ENCODE measurements at places on chromosomes 16 and 17. TPM values are rescaled to one million over a fixed set of nuclear protein-coding genes. Genes with fewer than 3 reads are reported as not detected.

DNA sequence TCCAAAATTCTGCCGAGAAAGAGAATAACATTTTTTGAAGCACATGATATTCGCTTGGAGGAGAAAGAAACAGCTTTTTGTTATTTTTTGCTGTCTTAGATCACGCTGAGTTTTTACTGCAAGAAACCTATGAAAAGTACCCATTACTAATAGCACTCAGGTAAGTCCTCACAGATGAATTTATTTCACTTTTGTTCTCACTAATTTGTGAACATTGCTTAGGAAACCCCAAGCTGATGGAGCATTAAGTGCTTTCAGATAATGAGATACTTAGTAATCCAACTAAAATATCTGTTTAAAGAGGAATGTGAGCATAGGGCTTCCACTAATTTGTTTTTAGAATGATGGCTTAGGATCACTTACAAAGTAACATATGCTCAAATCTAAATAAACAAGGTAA is 45.7 kb downstream of the MYO1D start:
- no peaks in the 10 kb centered on the region for H3K36me3 ChIP-seq
- no peak for DNase-seq
- peaks cover 14% of the 10 kb centered on the region for H3K27me3 ChIP-seq
- no peak overlapping the region for H3K27ac ChIP-seq
- no peak overlapping the region for H3K4me3 ChIP-seq
- peaks cover 12% of the 10 kb centered on the region for H3K4me1 ChIP-seq

- H3K4me3 ChIP-seq: no peak overlapping the region
- H3K4me1 ChIP-seq: peaks cover 28% of the 10 kb centered on the region
- peaks cover 38% of the 10 kb centered on the region for H3K36me3 ChIP-seq
- DNase-seq: no peak
Observed at GRCh38 chr16:27311448-27311830, 2.3 kb upstream of the IL4R start.

DNA sequence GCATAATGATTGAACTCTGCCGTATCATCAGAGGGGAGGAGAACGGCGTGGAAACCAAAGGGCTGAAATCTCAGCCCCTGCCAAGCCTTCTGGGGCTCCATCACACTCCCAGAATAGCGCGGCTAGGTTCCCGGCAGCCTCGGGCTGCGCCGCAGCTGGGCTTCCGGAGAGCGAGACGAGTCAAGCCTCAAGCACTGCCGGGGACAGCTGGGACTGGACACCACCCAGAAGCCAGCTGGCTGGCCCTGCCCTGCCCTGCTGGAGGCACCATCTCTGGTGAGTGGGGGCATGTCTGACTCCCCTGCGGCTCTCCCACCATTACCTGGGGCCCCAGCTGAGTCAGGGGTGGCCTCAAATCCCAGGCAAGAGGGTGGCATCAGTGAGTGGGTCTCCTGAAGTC is 7.2 kb upstream of the GPRC5C start:
- H3K4me3 ChIP-seq: no peak overlapping the region
- no peak overlapping the region for H3K27ac ChIP-seq
- no peaks in the 10 kb centered on the region for H3K36me3 ChIP-seq

DNA sequence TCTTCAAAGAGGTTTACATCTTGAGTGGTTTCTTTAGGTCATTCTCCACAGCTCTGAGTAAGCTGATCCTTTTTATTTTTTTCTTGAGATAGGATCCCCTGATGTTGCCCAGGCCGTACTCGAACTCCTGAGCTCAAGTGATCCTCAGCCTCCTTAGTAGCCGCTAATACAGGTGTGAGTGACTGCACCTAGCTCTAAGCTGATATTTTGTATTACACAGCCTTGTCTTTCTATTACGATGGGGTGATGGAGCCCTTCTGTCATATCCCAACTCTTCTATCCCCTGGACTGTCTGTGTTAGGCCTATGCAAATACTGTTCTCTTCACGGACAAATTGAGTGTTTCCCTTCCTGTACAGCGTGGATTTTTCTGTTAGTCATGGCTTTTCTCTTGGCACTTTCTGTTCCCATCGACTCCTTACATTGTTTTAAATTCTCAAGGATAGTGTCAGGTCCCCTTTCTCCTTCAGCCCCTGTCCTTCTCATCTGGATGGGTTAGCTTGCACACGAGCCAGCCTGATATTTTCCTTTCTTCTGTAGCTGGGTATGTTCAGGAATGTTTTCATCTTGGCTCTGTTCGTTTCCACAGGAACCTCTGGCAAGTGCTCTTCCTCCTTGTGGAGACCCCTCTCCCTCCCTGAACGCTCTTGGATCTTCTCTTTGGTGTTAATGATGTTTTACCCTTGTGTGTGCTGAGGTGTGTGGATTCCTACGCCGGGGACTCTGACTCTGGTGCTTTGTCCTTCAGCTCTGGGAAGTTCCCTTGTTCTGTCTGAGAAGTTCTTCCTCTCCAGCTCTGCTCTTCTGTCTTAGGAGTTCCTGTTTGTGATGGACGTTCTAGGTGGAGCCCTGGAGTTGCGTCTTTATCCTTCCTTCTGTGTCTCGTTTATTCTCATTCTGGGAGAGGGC is 2.3 kb downstream of the BANP start:
- H3K27ac ChIP-seq: peak overlapping the region; percentile 70
- no peak for DNase-seq
- no peaks in the 10 kb centered on the region for H3K27me3 ChIP-seq
- H3K4me1 ChIP-seq: peaks cover 56% of the 10 kb centered on the region
- peaks cover 45% of the 10 kb centered on the region for H3K36me3 ChIP-seq

DNA sequence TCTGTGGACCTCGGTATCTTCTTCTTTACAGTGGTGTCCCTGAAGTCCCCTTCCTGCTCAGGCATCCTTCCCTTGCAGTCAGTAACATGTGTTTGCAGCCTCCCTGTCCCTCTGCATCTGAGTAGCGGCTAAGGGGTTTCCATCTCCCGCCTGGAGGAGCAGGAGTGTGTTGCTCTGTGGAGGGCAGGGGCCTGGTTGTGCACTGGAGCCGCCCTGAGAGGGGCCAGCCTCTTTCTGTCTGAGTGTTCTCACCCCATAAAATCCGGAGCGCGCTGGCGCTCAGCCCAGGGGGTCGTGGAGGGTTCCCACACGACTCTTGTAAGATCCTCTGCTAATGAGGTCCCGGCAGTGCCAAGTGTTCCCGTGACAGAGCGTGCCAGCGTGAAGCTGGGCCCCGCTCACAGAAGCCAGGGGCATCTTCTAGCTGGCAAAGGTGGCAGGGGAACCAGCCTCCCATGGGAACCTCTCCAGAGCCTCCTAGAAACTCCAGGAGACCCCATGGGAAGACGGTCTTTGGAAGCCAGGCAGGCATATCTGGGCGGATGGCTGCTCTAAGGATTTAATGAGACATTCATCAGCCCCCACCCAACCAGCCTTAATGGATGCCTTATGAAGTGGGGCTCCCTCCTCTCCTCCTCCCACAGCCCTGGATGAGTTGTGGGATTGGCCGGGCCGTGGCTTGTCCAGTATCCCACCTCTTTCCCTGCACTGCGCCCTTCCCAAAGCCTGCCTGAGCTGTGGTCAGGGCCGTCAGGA is 91.4 kb upstream of the GSE1 start:
- DNase-seq: no peak
- no peaks in the 10 kb centered on the region for H3K4me1 ChIP-seq
- no peak overlapping the region for H3K4me3 ChIP-seq
- no peaks in the 10 kb centered on the region for H3K36me3 ChIP-seq

GRCh38 chr16:19861133-19861532 is 23.5 kb downstream of the GPRC5B start:
- no peaks in the 10 kb centered on the region for H3K4me1 ChIP-seq
- no peak overlapping the region for H3K4me3 ChIP-seq
- H3K36me3 ChIP-seq: no peaks in the 10 kb centered on the region
- no peak overlapping the region for H3K27ac ChIP-seq

DNA sequence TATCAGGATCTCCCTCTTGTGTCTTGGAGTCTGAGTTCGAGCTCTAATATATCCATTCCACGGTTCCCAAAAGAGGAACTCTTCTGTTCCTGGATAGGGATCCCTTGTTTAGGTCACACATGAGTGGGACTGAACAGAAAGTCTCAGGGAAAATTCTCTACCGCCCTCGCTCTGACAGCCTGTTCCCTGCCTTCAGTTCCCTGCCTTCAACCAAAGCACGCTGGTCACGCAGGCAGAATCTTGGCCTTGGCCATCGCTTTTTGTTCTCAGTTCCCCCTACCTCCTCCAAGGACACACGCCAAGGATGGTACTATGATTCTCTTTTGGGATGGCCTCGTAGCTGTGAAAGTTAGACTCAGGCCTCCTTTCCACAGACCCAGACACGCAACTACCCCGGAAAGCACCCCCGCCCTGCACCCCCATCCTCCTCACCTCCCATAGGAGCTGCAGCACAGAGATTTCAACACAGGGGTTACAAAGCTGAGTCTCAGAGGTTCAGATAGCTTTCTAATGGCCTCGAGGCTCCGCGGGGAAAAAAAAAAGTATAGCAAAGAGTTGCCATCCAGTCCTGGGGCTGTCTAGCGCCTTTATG is 1.5 kb upstream of the SHISA6 start:
- no peaks in the 10 kb centered on the region for H3K4me1 ChIP-seq
- H3K27me3 ChIP-seq: peaks cover 30% of the 10 kb centered on the region
- no peaks in the 10 kb centered on the region for H3K36me3 ChIP-seq
- DNase-seq: no peak
- no peak overlapping the region for H3K4me3 ChIP-seq
- no peak overlapping the region for H3K27ac ChIP-seq

- H3K36me3 ChIP-seq: no peaks in the 10 kb centered on the region
- peaks cover 35% of the 10 kb centered on the region for H3K4me1 ChIP-seq
- H3K27me3 ChIP-seq: peaks cover 4% of the 10 kb centered on the region
- no peak overlapping the region for H3K27ac ChIP-seq
Observed at GRCh38 chr16:15510992-15511391, 76.6 kb downstream of the BMERB1 start.

GRCh38 chr17:1712271-1712670 is 2.1 kb upstream of the TLCD2 start:
- H3K4me3 ChIP-seq: no peak overlapping the region
- peaks cover 37% of the 10 kb centered on the region for H3K27me3 ChIP-seq
- H3K36me3 ChIP-seq: peaks cover 20% of the 10 kb centered on the region
- no peak overlapping the region for H3K27ac ChIP-seq

GRCh38 chr17:45276031-45276430 is 14.1 kb upstream of the SPATA32 start:
- peaks cover 55% of the 10 kb centered on the region for H3K36me3 ChIP-seq
- peaks cover 14% of the 10 kb centered on the region for H3K4me1 ChIP-seq
- no peaks in the 10 kb centered on the region for H3K27me3 ChIP-seq
- no peak overlapping the region for H3K27ac ChIP-seq

DNA sequence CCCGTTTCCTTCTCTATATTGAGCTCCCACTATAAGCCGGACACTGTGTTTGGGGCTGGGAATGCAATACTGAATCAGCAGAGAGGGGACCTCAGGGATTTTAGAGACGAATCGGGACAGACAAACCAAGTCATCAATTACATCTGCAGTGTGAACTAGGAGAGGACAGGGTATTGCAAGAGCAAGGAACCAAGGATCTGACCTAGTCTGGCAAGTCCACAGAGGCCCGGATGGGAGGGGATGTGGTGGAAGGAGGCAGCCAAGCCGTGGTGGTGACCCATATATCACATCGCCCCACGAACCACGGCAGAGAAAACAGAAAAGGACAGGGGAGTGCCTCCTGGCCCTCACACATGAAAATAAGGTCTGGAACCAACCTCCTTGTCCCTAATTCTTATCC is 28.1 kb upstream of the NXPH3 start:
- H3K4me3 ChIP-seq: no peak overlapping the region
- no peak overlapping the region for H3K27ac ChIP-seq
- H3K36me3 ChIP-seq: no peaks in the 10 kb centered on the region
- no peaks in the 10 kb centered on the region for H3K4me1 ChIP-seq

- DNase-seq: peak; percentile 63
- H3K4me1 ChIP-seq: no peaks in the 10 kb centered on the region
- peaks cover 6% of the 10 kb centered on the region for H3K36me3 ChIP-seq
- no peaks in the 10 kb centered on the region for H3K27me3 ChIP-seq
- no peak overlapping the region for H3K27ac ChIP-seq
- H3K4me3 ChIP-seq: no peak overlapping the region
Observed at GRCh38 chr16:728131-728889, 1.4 kb downstream of the HAGHL start.

DNA sequence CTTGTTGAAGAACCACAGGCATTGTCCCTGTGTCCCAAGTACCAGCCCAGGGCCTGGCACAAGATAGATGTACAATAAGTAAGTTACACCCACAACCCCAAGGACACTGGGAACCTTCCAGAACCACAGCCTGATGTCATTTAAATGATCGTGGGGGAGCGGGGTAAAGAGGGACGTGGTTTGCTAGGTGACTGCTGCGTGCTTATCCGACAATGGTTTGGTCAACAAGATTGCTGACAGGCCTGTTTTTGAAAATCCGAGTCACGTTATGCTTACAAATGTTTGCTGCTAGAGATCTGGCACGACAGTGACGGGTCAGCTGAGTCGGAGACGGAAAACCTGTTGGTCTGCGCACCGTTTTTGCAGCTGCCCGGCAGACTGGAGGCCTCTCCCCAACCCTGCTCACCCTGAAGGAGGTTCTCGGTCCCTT is 22.8 kb downstream of the COTL1 start:
- H3K4me1 ChIP-seq: peaks cover 66% of the 10 kb centered on the region
- H3K27me3 ChIP-seq: no peaks in the 10 kb centered on the region
- DNase-seq: no peak
- peak overlapping the region; percentile 74 for H3K4me3 ChIP-seq
- peak overlapping the region; percentile 96 for H3K27ac ChIP-seq
- peaks cover 71% of the 10 kb centered on the region for H3K36me3 ChIP-seq

DNA sequence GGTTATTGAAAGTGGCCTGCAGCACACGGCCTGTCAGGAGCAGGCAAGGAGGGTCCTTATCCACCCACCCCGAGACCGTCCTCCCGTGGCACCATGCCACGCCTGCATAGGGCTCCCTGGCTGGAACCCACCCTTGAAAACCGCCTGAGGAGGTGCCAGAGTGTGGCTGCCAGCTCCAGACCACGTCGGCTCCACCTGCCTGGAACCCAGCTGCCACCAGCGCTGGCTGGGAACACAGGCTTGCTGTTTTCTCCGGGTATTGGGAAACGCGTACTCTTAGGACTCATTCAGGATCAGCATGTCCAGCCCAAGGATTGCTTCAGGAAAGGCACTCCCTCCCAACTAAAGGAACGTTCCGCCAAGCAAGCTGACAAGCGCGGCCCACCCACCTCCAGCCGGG is 6.7 kb downstream of the ARL16 start:
- no peak for DNase-seq
- no peaks in the 10 kb centered on the region for H3K27me3 ChIP-seq
- peaks cover 32% of the 10 kb centered on the region for H3K36me3 ChIP-seq
- H3K4me1 ChIP-seq: peaks cover 7% of the 10 kb centered on the region
- H3K4me3 ChIP-seq: no peak overlapping the region

Gene CEP20
- total RNA-seq: 39.4 TPM

Gene PIMREG
- 9.3 TPM for total RNA-seq

Gene SLC5A10
- not detected for total RNA-seq

Gene SLC16A5
- 11.8 TPM for total RNA-seq

Gene ZNF469
- 0.67 TPM for total RNA-seq

Gene MT4
- not detected for total RNA-seq

Gene GPR142
- not detected for total RNA-seq

Gene TNP2
- total RNA-seq: not detected

Gene HOXB2
- 22.2 TPM for total RNA-seq

Gene TEKT5
- not detected for total RNA-seq

Gene SLC35G6
- total RNA-seq: not detected

Gene HID1
- total RNA-seq: 0.37 TPM

Measured in activated T-helper 2 cell treated with anti-CD3 and anti-CD28 coated beads, Interferon-gamma antibody, Interleukin-2, Interleukin-4, amounts not matched to agents 10 μg/mL and 5 μg/mL and 100 μg/mL, durations not matched to agents 14 hours and 24 hours and 36 hours (primary cell).